Neural progenitor cell (in vitro differentiated cells): ENCODE measurements at places on chromosomes 5 and 9. TPM values are rescaled to one million over a fixed set of nuclear protein-coding genes. Genes with fewer than 3 reads are reported as not detected.

GRCh38 chr5:24623031-24623430 lies 21.7 kb downstream of the CDH10 start:
- H3K4me1 ChIP-seq: no peaks in the 10 kb centered on the region
- peak; percentile 24 for DNase-seq
- no peaks in the 10 kb centered on the region for H3K27me3 ChIP-seq
- no peaks in the 10 kb centered on the region for H3K36me3 ChIP-seq
- no peak overlapping the region for H3K27ac ChIP-seq

- no peaks in the 10 kb centered on the region for H3K27me3 ChIP-seq
- H3K27ac ChIP-seq: no peak overlapping the region
- no peaks in the 10 kb centered on the region for H3K4me1 ChIP-seq
- no peak for DNase-seq
These were observed 30.2 kb upstream of the CCNG1 start for GRCh38 chr5:163407034-163407655.

DNA sequence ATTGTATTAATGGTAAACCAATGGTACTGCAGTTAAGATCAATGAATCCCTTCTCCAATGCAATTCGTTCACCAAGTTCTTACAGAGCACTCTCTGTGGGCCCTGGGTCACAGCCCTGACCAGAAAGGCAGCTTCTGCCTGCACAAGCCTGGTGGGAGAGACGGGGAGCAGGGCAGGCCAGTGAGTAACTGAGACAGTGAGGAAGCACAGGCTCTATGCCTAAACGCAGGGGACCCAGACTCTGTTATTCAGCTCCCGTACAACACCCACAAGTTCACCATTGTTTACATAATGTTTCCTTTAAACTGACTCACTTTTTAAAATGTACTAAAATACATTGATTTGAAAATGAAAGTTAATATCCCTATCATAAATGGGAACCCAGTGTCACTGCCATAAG lies 40.5 kb upstream of the CTSL start:
- no peaks in the 10 kb centered on the region for H3K4me1 ChIP-seq
- H3K4me3 ChIP-seq: no peak overlapping the region
- no peak for DNase-seq
- no peaks in the 10 kb centered on the region for H3K27me3 ChIP-seq
- H3K36me3 ChIP-seq: no peaks in the 10 kb centered on the region

DNA sequence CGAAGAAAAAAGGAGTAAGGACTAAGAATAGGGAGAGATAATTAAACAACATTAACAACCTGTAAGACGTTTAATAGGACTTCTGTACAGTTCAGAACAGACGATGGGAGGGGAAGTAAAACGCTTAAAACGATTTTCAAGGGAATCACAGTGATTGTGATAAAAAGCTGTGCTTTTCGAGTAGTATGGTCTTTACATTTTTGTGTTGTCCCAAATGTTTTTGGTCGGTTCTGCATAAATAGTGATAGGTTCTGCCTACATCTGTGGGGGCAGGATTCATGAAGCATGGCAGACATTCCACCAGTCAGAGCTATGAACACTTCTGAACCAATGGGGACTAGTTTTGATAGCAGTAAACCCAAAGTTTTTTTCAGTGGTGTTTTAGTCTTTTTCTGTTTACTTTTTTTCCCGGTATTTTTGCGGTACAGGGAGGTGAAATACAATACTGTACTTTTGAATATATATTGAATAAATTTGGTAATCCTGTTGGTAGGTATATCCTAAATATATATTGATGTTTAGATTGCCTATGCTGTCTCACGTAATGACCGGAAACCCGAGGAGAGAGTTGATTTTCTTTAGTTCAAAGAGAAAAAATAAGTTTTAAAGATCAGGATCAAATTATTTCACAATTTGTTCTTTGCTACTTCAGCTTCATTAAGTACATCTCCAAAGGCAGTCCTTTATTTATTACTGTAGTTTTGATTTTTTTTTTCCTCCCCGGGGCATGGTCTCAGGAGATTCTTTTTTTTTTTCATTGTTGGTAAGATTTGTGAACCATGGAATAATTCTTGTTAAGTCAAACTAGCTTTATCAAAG lies 1.3 kb downstream of the ERBIN start:
- peaks cover 27% of the 10 kb centered on the region for H3K4me1 ChIP-seq
- H3K36me3 ChIP-seq: no peaks in the 10 kb centered on the region
- peak overlapping the region; percentile 84 for H3K4me3 ChIP-seq
- peak; percentile 40 for DNase-seq
- peaks cover 10% of the 10 kb centered on the region for H3K27me3 ChIP-seq

- no peak for DNase-seq
- no peak overlapping the region for H3K4me3 ChIP-seq
- H3K27me3 ChIP-seq: no peaks in the 10 kb centered on the region
- no peak overlapping the region for H3K27ac ChIP-seq
These were observed 220.4 kb downstream of the ARRDC3 start for GRCh38 chr5:91162534-91163381.

DNA sequence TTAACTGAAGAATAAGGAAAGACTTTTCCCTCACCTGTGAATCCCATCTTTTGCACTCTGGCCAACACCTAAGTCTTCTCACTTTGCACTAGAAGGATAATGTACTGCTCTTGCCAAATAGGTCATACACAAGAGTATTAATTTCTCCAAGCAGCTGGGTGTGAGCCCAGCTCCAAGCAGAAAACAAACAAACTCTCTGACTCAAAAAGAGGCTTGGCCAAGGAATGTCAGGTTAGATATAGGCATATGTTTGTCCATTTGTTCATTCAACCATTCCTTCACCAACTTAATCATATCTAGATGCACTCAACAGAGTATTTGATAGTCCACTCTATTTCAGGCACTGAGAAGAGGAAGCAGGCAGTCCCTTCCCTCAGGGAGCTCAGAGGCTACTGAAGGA lies 84.4 kb downstream of the HTR4 start:
- peaks cover 4% of the 10 kb centered on the region for H3K27me3 ChIP-seq
- H3K4me3 ChIP-seq: no peak overlapping the region
- no peaks in the 10 kb centered on the region for H3K4me1 ChIP-seq
- H3K27ac ChIP-seq: no peak overlapping the region

DNA sequence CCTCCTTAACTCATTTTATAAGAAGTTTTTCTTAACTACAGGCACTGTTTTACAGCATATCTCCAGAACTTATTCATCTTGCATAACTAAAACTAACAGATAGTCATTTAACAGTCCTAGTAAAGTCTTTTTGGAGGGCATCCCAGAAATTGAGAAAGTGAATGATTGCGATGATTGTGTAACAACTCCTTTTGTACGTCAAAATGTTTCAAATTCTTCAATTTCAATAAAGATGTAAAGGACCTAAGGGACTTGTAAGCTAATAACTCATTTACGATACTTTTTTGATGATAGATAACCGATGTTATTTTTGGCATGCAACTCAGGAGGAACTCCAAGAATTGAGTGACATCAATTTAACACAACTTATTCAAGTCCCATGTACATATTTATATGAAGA lies 42.7 kb downstream of the SVEP1 start:
- no peaks in the 10 kb centered on the region for H3K27me3 ChIP-seq
- no peak overlapping the region for H3K4me3 ChIP-seq
- H3K27ac ChIP-seq: no peak overlapping the region
- no peak for DNase-seq
- no peaks in the 10 kb centered on the region for H3K4me1 ChIP-seq
- H3K36me3 ChIP-seq: no peaks in the 10 kb centered on the region

- peaks cover 42% of the 10 kb centered on the region for H3K27me3 ChIP-seq
- no peak overlapping the region for H3K27ac ChIP-seq
- DNase-seq: peak; percentile 14
- H3K4me3 ChIP-seq: peak overlapping the region; percentile 44
- peaks cover 11% of the 10 kb centered on the region for H3K4me1 ChIP-seq
- no peaks in the 10 kb centered on the region for H3K36me3 ChIP-seq
These were observed 473 bp upstream of the GABRA1 start for GRCh38 chr5:161847447-161847846.

GRCh38 chr5:98836175-98836574 lies 62.7 kb downstream of the RGMB start:
- H3K4me3 ChIP-seq: no peak overlapping the region
- no peaks in the 10 kb centered on the region for H3K4me1 ChIP-seq
- no peaks in the 10 kb centered on the region for H3K36me3 ChIP-seq
- no peaks in the 10 kb centered on the region for H3K27me3 ChIP-seq

DNA sequence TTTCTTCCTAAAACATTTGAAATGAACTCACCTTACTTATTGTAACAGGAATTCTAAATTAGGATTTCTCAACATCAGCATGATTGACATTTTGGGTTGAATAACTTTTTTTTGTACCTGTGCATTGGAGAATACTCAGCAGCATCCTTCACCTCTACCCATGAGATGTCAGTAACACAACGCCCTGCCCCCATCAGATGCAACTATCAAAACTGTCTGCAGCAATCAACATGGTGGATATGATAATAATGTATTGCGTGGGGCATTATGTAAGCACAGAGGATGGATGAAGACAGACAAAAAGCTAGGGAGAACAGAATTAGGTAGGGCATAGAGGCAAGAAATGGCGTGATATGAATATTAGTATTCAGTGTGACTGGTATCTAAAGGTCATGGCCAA lies 94.1 kb downstream of the PLK2 start:
- no peaks in the 10 kb centered on the region for H3K27me3 ChIP-seq
- peaks cover 2% of the 10 kb centered on the region for H3K4me1 ChIP-seq
- H3K4me3 ChIP-seq: no peak overlapping the region
- no peaks in the 10 kb centered on the region for H3K36me3 ChIP-seq

GRCh38 chr5:62718324-62718723 lies 139.7 kb downstream of the LRRC70 start:
- no peak overlapping the region for H3K4me3 ChIP-seq
- H3K27me3 ChIP-seq: no peaks in the 10 kb centered on the region
- no peaks in the 10 kb centered on the region for H3K36me3 ChIP-seq
- H3K27ac ChIP-seq: no peak overlapping the region

DNA sequence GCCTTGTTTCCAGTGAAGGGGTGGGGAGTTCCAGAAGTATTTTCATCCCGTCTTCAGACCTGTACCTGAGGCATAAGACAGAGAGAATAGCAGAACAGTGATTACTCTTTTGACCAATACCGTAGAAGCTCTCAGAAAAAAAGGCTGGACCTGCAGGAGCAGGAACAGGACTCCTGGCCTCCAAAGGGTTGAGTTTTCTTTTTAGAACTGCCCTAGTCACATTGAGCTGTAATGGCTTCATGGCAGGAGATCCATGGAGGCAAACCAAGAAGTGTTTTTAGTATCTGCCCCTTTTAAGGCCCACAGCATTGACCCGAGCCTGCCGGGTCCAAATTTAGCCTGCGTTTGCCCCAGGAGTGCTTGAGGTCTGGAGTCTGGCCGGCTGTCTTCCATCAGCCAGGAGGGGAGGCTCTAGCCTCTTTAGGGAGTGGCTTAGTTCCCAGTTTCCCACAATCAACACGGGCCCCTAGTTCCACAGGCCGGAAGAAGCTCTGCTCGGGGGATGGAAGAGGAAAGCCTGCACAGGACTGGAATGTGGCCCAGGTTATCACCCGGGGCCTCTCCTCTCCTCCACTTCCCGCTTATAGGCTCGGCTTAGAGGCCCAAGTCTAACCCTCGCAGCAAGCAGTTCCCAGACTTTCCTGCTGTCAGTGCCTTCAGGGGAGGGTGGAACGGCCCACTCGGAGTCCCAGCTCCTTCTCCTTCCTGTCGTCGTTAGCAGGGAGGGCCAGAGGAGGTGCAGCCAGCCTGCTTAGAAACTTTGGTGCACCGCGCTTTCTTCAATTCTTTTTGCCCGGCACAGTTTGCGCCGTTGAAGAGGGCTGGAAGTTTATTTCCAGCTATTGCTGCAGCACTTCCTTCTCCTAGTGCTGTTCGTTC lies 80.7 kb downstream of the C9orf152 start:
- peaks cover 58% of the 10 kb centered on the region for H3K4me1 ChIP-seq
- DNase-seq: peak; percentile 41
- H3K27ac ChIP-seq: no peak overlapping the region
- H3K4me3 ChIP-seq: no peak overlapping the region

DNA sequence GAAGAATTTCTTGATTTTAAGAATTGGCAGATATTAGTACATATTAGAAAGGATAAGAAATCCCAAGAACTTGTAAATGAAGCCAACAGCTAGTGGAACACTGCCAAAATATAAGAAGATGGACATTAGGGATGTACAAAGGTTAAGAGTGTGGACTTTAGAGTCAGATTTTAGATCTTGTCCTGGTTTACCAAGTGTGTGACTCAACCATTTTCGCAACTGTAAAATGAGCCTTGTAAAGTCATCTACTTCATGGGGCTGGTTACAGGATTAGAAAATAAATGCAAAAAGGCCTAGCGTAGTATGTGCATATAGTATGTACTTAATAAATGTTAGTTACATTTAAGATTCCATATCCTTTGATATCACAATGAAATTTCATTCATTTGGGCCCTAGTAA lies 260.0 kb downstream of the RAB3C start:
- H3K27me3 ChIP-seq: no peaks in the 10 kb centered on the region
- H3K36me3 ChIP-seq: no peaks in the 10 kb centered on the region
- no peak overlapping the region for H3K27ac ChIP-seq

DNA sequence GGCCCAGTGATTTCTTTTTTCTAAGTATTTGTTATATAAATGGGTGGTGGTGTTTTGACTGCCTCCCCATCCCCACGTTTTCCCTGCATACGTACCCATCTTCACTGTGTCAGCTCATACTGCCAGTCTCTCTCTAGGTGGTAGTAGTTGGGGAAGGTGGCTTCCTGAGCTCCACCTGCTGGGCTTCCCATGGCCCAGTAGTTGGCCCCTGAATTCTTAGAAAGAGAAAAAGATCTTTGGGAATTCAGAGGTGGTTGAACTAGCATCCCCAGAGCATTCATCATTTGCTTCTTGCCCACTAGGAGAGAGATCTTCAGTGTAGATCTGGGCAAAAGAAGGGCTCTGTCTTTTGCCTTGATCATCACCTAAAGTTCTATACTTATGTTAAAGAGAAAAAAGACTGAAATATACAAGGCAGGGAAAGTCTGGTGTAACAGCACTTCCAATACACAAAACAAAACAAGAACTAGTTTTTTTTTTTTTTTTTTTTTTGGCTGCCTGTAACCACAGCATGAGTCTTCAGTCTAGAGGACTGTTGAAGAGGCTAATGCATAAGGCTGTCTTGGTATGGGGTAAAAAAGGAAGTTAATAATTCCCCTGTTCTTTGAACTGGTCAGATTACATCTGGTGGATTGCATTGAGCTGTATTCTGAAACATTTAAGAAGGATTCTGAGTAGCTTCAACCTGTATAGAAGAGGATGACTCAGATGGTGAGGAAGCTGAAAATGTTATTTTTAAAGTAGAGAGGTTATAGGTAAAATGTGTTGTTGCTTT lies 128.7 kb downstream of the ATG10 start:
- DNase-seq: no peak
- no peak overlapping the region for H3K4me3 ChIP-seq
- no peak overlapping the region for H3K27ac ChIP-seq

DNA sequence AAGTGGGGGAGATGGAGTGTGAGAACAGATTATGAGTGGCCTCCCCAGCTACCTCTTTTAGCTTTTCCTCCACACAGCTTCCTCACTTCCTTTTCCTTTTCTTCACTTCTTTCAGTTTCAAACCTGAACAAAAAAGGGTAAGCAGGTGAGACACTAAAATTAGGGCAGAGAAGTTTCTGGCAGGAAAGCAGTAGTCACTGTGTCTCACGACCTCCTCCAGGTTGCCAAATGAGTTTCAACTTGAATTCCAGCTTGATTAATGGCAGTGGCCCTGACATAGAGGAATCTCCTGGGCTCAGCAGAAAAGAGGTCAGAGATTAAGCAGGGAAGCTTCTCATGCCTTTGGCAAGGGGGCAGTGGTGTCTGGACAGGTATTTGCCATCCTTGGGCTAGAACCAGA lies 63.7 kb upstream of the SPINK5 start:
- no peaks in the 10 kb centered on the region for H3K4me1 ChIP-seq
- H3K27ac ChIP-seq: no peak overlapping the region
- H3K36me3 ChIP-seq: peaks cover 5% of the 10 kb centered on the region
- H3K27me3 ChIP-seq: no peaks in the 10 kb centered on the region
- no peak for DNase-seq

SV2C gene
- 0.06 and 0.15 TPM in 2 replicates for total RNA-seq

CD274 gene
- not detected in 2 replicates for total RNA-seq

STKLD1 gene
- 0.58 and 0.65 TPM in 2 replicates for total RNA-seq

NREP gene
- 426 and 465 TPM in 2 replicates for total RNA-seq

CD14 gene
- total RNA-seq: not detected in 2 replicates

PRRX2 gene
- 1.5 and 5.2 TPM in 2 replicates for total RNA-seq

PPP2R2B gene
- 22.5 and 26.6 TPM in 2 replicates for total RNA-seq

BDP1 gene
- 23.2 and 36.2 TPM in 2 replicates for total RNA-seq

FSD1L gene
- 11.5 and 19.8 TPM in 2 replicates for total RNA-seq
